ENCODE measurements at places on chromosomes 2 and 18.
A peak's percentile ranks its signal among the peaks of the same experiment; 100 is the strongest.

GRCh38 chr18:58097907-58098166 is 53.8 kb downstream of the NEDD4L start:
- no peak for ATAC-seq

DNA sequence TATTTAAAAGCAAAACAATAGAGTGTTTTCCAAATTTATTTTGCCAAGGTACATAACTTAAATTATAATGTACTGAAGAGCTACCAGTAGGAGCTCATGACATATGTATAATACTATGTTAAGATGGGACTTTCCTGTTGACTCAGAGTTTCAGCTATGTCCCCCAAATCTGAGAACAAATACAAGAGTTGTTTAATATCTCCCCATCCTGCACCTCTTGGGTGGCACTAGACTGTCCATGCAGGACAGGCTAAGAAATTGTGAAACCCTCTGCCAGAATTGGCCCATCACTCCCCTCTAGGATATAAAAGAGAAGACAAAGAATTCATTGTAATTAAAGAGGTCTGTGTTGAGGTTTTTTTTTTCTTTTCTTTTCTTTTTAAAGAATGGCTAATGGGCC is 21.7 kb upstream of the CTAGE1 start:
- ATAC-seq = no peak

DNA sequence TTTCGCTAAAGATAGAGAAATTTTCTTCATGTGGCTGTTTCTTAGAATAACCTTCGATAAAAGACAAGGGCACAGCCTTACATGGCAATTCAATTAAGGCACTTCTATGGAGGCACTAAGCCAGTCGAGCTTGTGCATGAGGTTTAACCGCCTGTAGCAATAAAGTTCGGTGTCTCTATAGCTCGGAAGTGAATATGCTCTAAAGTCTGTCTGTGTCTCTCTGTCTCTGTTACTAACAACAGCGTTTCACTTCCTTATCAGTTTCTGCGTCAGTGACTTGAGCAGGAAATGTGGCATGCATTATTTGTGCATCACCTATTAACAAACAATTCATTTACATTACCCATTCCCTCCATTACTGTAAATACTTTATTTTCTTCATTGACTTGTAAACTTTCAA is 365.1 kb upstream of the NETO1 start:
- ATAC-seq = no peak

DNA sequence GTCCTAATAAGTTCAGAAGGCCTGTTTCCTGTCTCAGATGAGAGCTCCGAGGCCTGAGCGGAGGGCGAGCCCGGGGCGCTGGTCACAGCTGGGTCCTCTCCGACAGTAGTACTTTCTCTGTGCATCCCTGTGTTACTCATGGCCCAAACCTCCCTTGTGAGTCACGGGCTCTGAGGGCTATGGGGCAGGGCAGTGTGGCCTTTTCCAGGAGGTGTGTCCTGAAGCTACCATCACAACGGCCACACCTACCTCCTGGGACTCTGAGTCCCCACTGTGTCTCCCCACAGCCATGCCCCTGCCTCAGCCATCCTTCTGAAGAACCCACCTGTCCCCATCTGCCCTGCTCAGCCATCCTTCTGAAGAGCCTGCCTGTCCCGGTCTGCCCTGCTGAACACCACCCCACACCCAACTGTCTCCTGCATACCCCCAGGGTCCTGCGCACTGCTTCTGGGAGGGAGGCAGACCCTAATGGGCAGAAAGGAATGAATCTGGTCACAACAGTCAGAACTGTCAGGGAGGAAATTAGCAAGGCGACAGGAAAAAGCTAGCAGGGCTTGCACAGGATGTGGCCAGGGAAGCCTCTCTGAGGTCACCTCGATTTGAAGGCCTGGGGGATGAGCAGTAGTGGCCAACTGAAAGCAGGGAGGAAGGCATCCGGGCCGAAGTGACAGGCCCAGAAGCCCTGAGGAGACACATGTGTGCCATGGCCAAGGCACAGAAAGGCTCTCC is 145.4 kb upstream of the RIOK3 start:
- ATAC-seq = peak; percentile 76

GRCh38 chr2:238714038-238714528 is 133.8 kb upstream of the TWIST2 start:
- no peak for ATAC-seq

Data from motor neuron (in vitro differentiated cells).